ENCODE measurements at places on chromosomes 11 and 22.

DNA sequence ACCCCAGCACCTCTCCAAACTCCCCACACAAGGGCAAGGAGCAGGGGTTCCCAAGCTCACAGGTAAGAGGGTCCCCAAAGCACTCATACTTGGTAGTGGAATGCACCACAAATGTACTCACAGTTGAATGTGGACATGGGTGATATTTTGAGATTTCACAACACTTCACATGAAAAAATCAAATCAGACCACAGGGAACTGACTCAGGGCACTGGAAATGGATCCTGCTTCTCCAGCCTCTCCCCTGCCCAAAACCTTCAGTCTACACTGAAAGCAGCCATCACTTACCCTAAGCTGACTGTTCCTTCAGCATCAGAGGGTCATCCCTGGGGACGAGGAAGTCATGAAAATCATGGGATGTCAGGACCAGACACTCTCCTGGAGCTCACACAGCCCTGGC, 40.2 kb downstream of the SCGB1A1 start:
- no peak for DNase-seq

DNA sequence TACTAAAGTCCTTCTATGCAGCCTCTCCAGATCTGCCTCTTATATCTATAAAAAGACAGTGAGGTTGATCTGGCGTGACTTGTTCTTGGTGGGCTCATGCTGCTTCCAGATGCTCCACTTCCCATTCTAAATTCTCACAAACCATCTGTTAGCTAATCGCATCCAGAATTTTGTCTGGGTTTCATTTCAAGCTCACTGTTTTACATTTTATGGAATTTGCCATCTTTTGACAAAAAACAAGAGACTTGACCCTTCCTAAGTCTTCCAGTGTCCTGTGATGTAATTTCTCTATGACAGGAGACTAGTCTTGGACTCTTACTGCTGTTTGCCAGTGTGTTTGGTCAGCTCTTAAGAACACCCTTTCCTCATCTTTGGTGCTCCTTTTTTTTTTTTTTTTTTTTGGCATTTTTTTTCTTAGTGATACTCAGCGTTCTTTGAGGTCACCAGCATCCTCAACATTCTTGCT, 23.0 kb downstream of the CRKL start:
- DNase-seq = no peak

DNA sequence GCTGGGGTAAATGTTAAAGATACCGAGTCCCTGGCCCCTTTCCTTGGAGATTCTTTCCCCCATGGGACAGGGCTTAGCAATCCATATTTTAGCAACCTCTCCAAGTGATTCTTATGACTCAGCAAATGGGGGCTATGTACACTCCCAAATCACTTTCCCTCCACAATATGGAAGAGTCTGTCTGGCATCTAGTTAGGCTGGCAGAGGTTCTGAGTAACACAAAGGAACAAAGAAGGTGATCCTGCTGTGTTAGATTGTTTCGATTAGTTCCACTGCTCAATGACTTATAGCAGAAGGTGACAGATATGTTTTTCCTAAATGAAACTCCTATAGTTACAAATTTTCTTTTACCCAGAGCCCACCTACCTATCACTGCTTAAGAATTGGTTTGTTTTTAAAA, 154.0 kb upstream of the SYT13 start:
- DNase-seq = no peak

DNA sequence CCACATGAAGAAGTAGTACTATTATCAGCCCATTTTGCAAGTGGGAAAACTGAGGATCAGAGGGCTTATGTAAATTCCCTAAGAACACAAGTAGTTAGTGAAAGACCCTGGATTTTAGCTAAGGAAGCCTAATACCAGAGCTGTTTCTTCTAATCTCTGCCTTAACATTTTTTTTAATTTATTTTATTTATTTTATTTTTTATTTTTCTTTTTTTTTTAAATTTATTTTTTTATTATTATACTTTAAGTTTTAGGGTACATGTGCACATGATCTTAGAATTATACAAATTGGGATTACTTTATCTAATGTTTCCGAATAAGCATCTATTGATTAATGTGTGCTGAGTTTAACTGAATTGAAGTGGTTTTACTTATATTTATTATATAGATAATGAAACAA, 1015.3 kb downstream of the LRRC4C start:
- no peak for DNase-seq

DNA sequence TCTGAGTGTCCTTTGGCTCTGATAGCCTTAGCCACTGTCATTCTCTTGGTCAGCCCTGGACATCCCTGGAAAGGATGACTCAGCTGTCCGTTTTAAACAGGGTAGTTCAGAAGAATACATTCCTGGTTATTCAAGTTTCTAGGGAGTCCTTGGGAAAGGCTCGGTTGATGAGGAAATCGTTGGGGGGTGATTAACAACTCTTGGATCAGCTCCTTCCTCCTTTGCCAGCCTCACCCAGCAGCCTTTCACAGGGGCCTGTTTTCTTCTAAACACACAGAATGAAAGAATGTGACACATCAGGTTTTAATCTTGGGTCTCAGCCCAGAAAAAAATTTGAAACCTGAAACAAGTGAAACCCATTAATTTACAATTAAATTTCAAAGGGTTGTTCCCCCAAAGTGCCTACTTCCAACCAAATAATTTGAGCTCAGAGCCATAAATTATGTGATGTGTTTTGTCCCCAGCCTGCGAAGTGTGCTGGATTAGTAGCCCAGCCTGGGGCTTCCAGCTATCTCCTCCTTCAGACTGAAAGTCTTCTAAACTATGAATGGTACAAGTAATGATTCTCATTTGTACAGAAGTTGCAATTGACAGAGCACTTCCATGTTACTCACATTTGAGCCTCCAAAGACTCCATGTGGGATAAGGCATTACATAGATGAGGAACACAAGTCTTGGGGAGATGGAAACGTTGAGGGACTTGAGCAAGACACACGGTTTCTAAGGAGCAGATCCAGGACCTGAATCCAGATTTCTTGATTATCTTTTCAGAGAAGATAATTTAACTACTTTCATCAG, 19.3 kb upstream of the MRGPRX2 start:
- DNase-seq = no peak
